WTC11 (cell line): ENCODE measurements at places on chromosomes 16 and 17. TPM values are rescaled to one million over a fixed set of nuclear protein-coding genes. Genes with fewer than 3 reads are reported as not detected.

DNA sequence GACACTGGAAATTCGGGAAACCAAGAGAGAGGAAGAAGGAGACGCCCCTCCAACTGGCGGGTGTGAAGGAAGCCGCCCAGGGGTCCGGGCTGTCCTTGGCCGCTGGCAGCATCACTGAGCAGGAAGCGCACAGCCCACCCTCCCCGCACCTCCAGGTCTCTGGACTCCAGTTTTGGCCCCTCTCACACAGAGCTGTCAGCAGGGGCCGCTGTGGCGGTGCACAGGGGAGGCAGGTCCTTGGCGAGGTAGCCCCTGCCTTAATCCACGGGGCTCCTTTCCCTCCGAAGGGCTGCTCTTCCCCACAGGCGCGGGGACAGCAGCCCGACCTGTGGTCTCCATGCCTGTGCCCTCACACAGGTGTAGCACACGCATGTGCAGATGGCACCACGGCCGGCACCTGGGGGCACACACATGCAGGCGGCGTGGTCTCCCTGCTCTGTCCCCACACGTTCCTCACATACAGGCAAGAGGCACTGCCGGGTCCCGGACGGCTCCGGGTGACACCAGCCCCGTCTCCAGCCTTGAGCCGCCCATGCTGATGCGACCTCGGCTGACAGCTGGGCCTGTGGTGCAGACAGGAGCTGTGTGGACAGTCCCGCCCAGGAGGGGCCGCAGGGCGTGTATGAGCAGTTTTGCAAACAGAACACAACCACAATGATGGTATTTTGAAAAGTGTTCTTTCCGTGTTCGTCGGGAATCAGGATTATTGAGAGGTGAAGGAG is 26.6 kb upstream of the CHMP6 start:
- DNase-seq: no peak

- DNase-seq: peak; percentile 80
Measured at GRCh38 chr16:22161999-22162655, at the start of gene SDR42E2. TSS of gene SDR42E2 (plus strand) at chr16:22162506. CDS start at chr16:22165583, 3,077 bp downstream.

The CFAP119 gene
- 4.6 to 6.6 TPM (median 6.2 TPM) in 3 replicates for total RNA-seq

DNA sequence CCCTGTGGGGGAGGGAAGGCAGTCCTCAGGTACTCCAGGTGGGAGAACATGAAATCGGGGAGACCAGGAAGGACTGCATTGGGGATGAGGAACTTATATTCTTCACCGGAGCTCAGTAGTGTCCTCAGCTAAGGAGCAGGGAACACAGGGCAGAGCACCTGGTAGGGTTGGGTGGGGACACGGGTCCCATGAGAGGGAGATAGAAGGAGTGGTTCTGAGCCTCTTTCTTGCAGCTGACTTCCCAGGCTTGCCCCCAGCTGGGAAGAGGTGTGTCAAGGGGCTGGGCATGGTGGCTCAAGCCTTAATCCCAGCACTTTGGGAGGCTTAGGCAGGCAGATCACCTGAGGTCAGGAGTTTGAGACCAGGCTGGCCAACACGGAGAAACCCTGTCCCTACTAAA is 2.1 kb downstream of the FHOD1 start:
- no peak for DNase-seq

DNA sequence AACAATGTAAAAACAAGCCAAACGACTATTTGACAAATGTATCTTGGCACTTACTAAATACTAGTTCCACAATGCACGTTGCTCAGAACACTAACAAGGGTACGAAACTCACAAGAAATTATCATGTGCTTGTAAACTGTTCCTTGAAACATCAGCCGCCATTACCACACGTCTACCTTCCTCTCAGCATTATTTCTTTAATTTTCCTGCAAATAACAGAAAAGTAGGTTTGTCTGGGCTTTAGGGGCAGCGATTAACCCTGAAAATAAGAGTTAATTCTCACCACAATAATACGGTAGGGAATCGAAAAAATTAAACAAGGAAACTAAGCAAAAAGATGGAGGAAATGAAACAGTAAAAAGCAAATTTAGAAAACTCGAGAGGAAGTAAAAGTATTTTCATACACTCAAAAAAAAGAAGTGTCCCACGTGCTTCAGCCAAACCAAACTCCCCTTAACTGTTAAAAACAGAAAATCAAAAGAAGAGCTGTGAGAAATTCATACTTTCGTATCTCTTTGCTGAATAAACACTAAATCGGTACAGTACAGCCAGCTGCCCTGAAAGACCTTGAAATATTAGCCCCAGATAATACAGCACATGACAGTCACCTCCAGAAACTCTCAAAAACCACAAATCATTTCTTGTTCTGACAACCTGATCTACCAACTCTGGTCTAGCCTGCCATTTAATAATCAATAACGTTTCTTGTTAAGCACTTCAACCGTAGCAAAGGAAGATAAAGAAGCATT is 1.2 kb downstream of the ARHGAP17 start:
- DNase-seq: no peak

GRCh38 chr16:83296505-83296904 is 511.3 kb upstream of the HSBP1 start:
- no peak for DNase-seq

GRCh38 chr17:28857905-28858800 is 3.3 kb downstream of the ERAL1 start:
- DNase-seq: no peak

The KCTD19 gene
- 0.85 to 1.1 TPM (median 0.85 TPM) in 3 replicates for total RNA-seq

DNA sequence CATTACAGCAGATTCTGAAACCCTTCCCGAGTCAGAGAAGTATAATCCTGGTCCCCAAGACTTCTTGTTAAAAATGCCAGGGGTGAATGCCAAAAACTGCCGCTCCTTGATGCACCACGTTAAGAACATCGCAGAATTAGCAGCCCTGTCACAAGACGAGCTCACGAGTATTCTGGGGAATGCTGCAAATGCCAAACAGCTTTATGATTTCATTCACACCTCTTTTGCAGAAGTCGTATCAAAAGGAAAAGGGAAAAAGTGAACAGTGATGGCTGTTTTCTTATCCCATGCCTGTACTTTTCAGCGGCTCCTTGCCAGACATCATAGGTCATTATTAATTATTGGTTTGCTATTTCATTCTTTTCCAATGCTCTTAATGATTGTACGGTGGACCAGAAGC is 28.1 kb downstream of the ERCC4 start:
- no peak for DNase-seq

The CDH1 gene
- total RNA-seq: 265 to 281 TPM (median 278 TPM) in 3 replicates

- DNase-seq: no peak
Measured at GRCh38 chr16:48542020-48542473, 67.9 kb downstream of the N4BP1 start.

DNA sequence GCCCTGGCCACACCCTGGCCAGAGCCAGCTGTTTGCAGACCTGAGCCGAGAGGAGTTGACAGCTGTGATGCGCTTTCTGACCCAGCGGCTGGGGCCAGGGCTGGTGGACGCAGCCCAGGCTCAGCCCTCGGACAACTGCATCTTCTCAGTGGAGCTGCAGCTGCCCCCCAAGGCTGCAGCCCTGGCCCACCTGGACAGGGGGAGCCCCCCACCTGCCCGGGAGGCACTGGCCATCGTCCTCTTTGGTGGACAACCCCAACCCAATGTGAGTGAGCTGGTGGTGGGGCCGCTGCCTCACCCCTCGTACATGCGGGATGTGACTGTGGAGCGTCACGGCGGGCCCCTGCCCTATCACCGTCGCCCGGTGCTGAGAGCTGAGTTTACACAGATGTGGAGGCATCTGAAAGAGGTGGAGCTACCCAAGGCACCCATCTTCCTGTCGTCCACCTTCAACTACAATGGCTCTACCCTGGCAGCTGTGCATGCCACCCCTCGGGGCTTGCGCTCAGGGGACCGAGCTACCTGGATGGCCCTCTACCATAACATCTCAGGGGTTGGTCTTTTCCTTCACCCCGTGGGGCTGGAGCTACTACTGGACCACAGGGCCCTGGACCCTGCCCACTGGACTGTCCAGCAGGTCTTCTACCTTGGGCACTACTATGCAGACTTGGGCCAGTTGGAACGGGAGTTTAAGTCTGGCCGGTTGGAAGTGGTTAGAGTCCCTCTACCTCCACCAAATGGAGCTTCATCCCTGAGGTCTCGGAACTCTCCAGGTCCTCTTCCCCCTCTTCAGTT is 578 bp downstream of the AOC2 start:
- DNase-seq: no peak

DNA sequence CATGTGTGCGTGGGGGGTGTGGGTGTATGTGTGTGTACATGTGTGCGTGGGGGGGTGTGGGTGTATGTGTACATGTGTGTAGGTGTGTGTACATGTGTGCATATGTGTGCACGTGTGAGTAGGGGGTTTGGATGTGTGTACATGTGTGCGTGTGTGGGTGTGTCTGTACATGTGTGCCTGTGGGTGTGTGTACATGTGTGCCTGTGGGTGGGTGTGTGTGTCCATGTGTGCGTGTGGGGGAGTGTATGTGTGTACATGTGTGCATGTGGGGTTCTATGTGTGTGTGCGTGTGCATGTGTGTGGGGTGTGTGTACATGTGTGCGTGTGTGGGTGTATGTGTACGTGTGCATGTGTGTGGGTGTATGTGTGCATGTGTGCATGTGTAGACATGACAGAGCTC is 129.1 kb downstream of the C16orf95 start:
- no peak for DNase-seq

- no peak for DNase-seq
Measured at GRCh38 chr17:78075011-78075410, 53.5 kb downstream of the TMC6 start.

The ETV4 gene
- total RNA-seq: 147 to 195 TPM (median 147 TPM) in 3 replicates

The IGFALS gene
- not detected in 3 replicates for total RNA-seq

- no peak for DNase-seq
Measured at GRCh38 chr17:69593716-69594115, 179.2 kb downstream of the MAP2K6 start.

The CORO6 gene
- 6.4 to 8.9 TPM (median 7.5 TPM) in 3 replicates for total RNA-seq

The CIBAR2 gene
- total RNA-seq: not detected in 3 replicates

DNA sequence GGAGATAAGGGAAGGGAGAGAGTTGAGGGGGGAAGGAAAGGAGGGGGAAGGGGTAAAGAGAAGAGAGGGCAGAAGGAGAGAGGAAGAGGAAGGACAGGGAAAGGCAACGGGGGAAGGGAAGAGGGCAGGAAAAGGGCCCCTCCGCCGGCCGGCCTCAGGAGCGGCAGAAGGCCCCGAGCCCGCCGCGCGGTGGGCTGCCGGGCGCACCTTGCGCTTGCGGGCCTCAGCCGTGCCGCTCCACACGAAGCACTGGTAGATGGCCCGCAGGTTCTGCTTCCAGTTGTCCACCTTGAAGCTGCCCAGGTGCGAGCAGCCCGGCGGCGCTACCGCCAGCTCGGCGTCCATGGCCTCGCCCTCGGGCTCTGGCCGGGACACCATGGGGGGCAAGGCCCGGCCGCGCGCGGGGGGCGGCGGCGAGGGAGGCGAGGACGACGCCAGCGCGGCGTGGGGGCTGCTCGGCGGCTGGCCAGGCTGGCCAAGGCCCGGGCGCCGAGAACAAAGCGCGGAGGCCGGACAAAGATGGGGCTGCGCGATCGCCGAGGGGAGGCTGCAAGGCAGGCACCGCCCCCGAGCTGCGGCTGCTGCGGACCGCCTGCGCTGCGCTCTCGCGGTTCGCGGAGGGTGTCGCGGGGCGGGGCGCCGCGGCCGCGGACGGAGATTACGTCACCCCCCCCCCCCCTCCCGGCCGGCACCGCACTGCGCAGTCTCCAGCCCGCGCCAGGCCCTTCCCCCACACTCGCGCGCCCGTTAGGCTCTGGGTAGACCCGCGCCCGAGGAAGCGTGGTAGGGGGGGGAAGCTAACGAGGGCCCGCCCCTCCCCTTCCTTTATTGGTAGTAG is at the start of gene USP22:
Gene USP22 (minus strand): TSS at position 554 of the 838 bp plus-strand sequence. CDS start 176 bp downstream, at position 378.
- DNase-seq: peak; percentile 36
